ENCODE measurements at places on chromosomes 13 and 19.

- DNase-seq = no peak
Measured at GRCh38 chr13:110875241-110875640, 39.6 kb downstream of the ANKRD10 start.

GRCh38 chr19:50209131-50209530 is 5.7 kb downstream of the MYH14 start:
- DNase-seq = no peak

GRCh38 chr13:45402641-45403040 is 15.5 kb downstream of the SLC25A30 start:
- no peak for DNase-seq

GRCh38 chr13:103471896-103472295 is 405.7 kb upstream of the SLC10A2 start:
- no peak for DNase-seq

- DNase-seq = no peak
Measured at GRCh38 chr13:48888613-48889012, 87.1 kb upstream of the FNDC3A start.

DNA sequence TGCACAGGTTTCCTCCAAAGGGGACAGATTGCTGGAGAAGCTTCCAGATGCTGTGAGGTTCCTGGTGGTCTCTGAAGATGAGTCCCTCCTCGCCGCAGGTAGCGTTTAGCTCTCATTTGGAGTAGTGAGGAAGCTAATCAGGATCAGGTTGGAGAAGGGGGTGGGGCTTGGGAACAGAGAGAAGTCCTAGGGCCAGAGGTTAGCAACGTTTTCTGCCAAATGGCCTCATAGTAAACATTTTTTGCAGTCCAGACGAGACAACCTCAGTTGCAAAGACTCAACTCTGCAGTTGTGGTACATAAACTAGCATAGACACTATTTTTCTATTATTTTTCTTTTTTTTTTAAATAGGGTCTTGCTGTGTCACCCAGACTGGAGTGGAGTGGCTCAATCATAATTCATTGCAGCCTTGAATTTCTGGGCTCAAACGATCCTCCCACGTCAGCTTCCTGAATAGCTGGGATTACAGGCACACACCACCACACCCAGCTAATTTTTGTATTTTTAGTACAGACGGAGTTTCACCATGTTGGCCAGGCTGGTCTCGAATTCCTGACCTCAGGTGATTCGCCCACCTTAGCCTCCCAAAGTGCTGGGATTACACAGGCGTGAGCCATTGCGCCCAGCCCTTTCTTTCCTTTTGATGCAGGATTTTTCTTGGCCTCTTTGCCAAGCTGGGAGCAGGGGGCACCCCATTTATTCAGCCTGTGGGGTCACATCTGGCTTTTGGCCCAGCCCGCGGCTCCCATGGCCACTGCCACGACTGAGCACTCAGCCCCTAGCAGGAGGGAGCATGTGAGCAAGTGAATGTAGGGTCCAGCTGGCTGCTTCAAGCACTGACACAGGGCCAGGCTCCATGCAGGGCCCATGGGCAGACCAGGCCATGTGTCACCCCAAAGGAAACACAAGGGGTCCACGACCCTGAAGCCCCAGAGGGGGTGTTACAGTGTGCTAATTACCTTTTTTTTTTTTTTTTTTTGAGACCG is 34.4 kb upstream of the SIN3B start:
- no peak for DNase-seq

GRCh38 chr13:99144306-99144705 is 56.3 kb upstream of the UBAC2 start:
- no peak for DNase-seq

DNA sequence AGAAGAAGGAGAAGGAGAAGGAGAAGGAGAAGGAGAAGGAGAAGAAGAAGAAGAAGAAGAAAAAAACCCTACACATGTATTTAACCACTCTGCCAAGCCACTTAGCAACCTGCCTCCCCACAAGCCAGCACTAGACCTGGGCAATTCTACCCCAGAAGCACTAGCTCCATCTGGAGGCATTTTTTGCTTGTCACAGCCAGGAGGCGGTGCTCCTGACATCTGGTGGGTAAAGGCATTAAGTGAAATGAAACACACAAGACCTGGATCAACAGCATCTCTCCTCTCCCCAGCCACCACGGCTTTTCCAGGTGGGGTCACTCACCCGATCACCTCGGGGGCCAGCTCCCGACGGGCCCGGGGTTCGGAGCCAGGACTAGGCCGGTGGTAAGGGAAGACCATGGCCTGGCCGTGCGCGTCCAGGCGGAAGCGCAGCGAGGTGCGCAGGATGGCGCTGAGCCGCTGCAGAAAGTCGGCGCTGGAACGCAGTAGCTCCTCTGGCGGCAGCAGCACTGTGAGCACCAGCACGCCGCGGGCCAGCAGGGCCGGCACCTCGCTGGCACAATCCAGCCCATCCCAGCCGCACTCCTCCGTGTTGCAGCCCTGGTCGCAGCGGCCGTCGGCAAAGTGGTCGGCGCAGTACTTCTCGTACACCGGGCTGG is 26.9 kb downstream of the NOTCH3 start:
- no peak for DNase-seq

GRCh38 chr13:102234618-102235017 is 167.2 kb downstream of the FGF14 start:
- no peak for DNase-seq

DNA sequence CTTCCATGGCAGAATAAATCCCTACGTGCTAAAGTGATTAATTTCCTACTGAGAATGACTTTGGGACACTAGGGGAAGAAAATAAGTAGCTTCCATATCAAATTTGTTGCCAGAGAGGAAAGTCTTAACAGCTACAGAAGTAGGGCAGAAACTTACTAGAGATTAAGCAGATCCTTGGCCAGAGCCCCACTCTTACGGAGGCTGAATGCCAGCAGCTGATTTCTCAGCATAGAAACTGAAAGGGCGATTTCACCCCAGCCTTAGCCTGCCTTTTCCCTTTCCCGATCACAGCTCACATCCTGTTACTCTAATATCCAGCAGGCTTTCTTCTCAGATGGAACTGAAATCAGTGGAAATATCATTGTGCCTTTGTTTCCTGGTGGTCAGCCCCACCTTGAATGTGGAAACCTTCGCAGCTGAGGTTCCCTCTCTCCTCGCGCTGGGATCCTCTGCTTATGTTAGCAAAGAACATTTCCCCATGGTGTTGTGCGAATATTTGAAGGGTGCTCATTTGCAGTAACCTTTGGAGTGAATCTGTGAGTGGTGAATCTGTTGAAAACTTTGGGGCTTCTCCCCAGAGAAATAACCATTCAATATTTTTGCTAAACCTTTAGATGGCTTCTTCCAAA is 8.4 kb downstream of the FAM124A start:
- DNase-seq = no peak

DNA sequence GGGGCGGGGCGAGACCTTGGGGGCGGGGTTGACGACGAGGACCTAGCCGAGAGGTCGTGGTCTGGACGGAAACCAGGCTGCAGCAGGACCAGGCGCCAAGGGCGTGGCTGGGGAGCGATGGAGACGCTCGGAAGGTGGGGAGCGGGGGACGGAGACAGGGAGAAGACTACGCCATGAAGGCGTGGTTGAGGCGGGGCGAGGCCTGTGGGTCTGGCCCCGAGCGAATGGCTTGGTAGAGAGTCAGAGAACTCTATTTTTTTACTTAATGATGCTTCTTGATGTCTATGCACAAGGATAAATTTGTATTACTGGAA is 674 bp upstream of the FBXL12 start:
- no peak for DNase-seq

DNA sequence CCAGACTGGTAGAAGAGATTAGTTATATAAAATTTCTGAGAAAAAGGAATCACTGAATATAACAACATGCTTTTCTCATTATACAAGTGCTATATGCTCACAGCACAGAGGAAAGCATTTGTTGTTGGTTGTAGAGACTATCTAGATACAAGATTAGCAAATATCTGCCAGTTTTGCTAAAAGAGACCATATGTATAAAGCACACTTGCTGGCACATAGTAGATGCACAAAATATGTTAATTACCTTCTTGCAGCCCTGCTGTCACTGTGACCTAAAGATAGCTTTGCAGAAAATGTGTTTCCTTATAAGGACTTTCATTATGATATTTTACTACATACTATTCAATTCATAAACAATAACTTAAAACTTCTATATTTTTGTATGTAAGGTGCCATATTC is 755.1 kb downstream of the PCDH9 start:
- DNase-seq = no peak

DNA sequence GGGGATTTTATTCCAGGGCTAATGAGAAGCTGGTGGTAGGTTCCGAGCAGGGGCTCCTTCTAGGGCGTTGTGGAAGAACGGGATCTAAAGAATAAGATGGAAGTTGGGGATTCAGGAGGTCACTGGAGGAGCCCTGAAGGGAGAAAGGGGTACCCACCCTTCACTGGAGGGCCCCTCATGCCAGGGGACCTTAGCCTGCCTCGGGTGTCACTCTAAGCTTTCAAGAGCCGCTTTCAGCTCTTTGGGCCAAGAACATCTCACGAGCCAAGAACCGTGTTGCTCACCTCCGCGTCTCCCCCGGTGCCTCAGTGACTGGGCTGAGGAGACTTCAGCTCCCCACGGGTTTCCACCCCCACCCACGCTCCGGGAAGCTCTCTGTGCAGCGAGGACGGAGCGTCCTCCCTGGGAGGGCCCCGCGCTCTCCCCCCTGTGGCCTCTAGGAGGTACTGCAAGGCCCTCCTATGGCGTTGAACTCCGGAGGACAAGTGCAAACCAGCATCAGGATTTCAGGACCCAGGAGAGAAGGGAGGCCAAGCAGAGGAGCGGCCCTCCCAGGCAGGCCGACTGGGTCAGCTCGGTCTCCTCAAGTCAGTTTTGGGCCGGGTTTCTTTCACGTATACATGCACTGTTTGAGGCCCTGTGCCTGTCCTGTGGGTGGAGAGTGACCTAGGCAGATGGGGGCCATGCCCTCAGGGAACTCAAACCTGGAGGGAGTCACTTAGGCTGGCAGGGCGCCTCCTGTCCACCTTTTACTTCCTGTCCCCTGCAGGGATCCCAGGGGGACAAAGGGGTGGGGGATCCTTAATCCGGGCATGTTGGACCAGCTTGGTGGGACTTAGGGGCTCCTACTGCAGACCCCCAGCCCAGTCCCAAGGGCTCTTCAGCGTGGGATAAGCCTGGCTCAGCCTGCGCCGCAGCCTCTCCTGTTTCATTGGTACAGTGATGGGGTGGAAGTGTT is 5.1 kb upstream of the KRTDAP start:
- DNase-seq = no peak

GRCh38 chr13:40485611-40486517 is 180.6 kb downstream of the FOXO1 start:
- DNase-seq = peak; percentile 7

- DNase-seq = no peak
Measured at GRCh38 chr13:94196413-94196812, 283.1 kb downstream of the DCT start.

GRCh38 chr13:23999424-23999823 is 102.1 kb upstream of the C1QTNF9B start:
- no peak for DNase-seq

- no peak for DNase-seq
Measured at GRCh38 chr19:46660008-46660517, 919 bp downstream of the DACT3 start.

DNA sequence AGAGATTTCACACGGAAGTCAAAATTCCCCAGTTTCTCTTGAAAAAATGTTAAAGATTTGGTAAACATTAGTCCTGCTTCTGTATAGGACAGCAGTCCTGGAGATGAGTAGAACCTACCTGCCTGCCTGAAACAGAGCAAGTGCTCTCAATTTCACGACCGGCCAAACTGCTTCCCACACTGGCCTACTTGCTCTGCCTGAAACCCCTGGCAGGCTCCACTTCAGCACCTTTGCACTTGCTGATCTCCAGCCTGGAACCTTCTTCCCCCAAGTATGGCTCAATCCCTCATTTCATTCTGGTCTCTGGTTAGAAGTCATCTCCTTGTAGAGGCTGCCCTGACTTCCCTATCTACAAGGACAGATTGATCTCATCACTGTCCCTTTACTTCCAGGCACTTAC is 271.4 kb downstream of the DLEU7 start:
- no peak for DNase-seq

DNA sequence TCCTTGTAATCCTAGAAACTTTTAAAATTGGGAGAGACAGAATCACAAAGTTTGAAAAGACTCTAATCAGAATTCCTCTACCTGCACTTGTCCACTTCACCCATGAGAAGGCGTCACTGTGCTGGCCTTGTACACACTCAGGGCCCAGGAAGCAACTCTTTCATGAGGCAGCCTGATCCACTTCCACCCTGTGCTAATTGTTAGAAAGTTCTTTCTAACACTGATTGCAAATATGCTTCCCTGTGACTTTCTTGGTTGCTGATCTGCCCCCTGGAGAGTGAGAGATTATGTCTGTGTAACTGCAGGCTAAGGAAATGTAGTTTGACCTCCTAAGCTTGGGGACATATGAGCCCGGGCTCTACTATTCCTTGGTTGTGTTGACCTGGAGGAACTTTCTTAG is 494.6 kb downstream of the MYO16 start:
- DNase-seq = no peak

GRCh38 chr13:34506796-34507195 is 435.3 kb upstream of the NBEA start:
- no peak for DNase-seq

DNA sequence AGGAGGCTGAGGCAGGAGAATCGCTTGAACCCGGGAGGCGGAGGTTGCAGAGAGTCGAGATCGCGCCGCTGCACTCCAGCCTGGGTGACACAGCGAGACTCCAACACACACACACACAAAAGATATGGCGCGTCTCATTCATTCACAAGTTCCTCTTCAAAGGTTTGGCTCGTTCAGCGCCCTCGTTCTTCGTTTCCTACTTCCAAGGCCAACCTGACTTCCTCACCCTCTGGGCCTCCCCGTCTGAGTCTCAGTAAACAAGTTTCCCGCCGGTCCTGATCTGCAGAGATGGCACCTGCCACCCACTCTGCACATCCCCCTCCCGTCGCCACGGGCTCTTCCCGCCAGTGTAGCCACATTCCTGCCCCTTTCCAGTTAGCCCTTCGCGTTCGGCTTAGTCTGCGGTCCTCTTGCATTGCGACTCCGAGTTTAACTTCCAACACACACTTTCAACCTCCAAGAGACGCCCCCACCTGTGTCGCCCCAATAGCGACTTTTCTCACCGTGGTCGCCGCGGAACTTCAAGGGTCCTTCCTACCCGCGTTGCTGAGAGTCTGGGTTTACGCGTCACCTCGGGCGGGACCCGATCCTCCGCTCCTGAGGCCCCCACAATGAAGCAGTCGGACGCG is 1.3 kb upstream of the BSG start:
- DNase-seq = no peak

DNA sequence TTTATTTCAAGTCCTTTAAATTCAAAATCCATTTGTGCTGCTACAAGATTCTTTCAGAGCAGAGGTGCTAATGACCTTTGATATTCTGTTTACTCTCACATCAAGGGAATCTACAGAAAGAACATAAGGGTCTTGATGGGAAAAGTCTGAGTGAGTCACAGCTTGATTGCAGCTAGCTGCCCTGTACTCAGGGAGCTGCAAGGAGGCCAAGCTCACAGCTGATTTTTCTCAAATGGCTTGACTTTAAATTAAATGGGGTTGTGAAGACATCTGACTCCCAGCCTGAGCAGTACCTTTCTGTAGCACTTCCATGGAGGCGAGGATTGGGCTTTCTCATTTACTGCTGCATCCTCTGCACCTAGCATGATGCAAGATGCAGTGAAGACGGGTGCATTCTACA is 62.5 kb downstream of the RAP2A start:
- DNase-seq = no peak

All from GM12864 (cell line).